ENCODE measurements at places on chromosomes 2 and 18. TPM values are rescaled to one million over a fixed set of nuclear protein-coding genes. Genes with fewer than 3 reads are reported as not detected.

The BMP10 gene
- polyA plus RNA-seq, result not detected

The CIB4 gene
- not detected for polyA plus RNA-seq

The SRD5A2 gene
- 0.05 TPM for polyA plus RNA-seq

The LAMA3 gene
- polyA plus RNA-seq, result 3.1 TPM

The STPG4 gene
- polyA plus RNA-seq, result not detected

The CDKL4 gene
- 0.12 TPM for polyA plus RNA-seq

The TMEM247 gene
- not detected for polyA plus RNA-seq

DNA sequence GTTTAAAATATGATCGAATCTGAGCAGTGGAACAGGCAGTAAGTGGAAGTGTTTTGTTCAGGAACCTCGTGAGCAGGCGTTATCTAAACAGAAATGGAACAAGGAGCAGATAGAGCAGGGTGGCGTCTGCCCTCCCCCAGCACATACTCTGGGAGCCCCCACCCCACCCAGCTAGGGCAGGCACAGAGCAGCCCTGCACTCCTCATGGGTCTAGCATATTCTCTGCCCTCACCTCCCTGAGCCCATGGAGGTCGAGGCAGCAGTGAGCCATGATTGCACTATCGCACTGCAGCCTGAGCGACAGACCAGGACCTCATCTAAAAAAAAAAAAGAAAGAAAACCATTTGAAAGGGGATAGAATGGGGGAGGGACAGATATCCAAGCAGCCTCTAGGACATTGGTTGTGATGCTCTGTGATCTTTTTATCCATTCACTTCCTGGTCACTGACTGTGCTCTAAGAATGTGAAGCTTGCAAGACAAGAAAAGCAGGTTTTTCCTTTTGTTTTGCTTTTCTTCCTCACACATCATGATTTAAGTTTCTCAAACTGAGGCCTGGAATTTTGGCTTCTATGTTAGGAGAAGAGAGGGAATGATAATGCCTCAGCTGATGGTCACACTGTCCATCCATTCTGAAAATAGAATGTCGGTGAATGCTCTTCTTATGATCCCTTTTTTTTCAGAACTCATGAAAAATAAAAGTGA, 3.1 kb downstream of the MLPH start:
- no peak for DNase-seq

- no peak for DNase-seq
These were observed 4.0 kb downstream of the TSGA10 start for GRCh38 chr2:99150706-99151105.

GRCh38 chr2:107005853-107006252, 119.9 kb upstream of the ST6GAL2 start:
- DNase-seq, result no peak

- DNase-seq, result no peak
These were observed 819 bp upstream of the MAP3K2 start for GRCh38 chr2:127388423-127389164.
